ENCODE measurements at places on chromosomes 12 and 14. TPM values are rescaled to one million over a fixed set of nuclear protein-coding genes. Genes with fewer than 3 reads are reported as not detected.

GRCh38 chr14:22794551-22794951 is 20.7 kb downstream of the SLC7A7 start:
- no peak for DNase-seq

- no peak for DNase-seq
Measured at GRCh38 chr14:55846826-55847446, 266.9 kb downstream of the KTN1 start.

The PTCSC3 gene
- polyA plus RNA-seq: 0.23 TPM

The DHRS2 gene
- 42.1 TPM for polyA plus RNA-seq

DNA sequence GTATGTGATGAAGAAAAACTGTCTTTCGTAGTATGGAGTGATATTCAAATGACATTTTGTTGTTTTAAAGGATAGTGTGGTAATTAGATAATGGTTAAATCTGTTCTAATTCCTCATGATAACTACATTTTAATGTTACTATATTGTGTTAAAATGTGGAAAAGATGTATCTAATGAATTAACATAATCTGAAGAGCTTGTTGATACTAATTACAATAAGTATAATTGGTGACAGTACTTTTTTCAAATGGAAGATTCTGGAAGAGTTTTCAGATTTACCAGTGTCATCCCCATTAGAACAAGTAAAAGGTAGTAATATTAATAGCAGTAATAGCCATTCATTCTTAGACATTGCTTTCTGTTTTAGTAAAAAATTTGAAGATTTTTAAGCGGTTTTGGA is 37.6 kb downstream of the CAND1 start:
- DNase-seq: no peak

- no peak for DNase-seq
Measured at GRCh38 chr12:23352670-23353069, 596.8 kb downstream of the SOX5 start.

- DNase-seq: no peak
Measured at GRCh38 chr14:44564908-44565307, 57.8 kb upstream of the FSCB start.

DNA sequence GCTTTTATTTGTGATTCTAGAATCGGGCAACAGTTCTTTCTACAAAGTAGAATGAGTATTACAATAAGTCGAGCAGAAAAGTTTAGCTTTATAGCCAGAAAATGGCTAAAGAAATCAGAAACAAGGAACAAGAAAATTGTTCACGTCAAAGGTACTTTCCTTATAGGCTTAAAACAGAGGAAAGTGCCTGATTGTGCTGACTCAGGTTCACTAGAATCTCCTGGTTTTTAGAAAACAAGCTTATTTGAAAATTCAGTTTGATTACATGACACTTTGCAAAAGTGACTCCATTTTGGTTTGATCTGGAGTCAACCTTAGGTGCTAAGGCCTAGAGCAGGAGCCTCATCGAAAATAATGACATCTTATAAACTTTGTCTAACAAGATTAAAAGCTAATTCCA is 564.7 kb upstream of the FLRT2 start:
- DNase-seq: no peak

- DNase-seq: no peak
Measured at GRCh38 chr12:59383079-59383822, 212.6 kb upstream of the SLC16A7 start.

The PRIMA1 gene
- 1.1 TPM for polyA plus RNA-seq

The E2F7 gene
- 6.5 TPM for polyA plus RNA-seq

DNA sequence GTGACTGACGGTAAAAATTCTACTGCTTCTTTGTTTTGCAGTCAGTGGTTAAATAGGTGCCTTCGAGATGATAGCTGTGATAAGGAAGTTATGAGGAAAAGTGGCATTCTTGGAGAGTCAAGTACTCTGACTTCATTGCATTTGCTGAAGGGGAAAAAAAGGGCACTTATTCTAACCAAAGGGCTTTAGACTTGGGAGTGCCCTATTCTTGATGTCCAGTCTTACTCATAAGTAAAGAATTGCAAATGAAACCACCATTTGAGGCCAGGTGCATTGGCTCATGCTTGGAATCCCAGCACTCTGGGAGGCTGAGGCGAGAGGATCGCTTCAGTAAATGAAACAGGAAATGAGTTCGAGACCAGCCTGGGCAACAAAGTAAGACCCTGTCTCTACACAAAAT is 40.3 kb downstream of the BRAP start:
- no peak for DNase-seq

The NINJ2 gene
- 1.2 TPM for polyA plus RNA-seq

The NRXN3 gene
- 5.6 TPM for polyA plus RNA-seq

DNA sequence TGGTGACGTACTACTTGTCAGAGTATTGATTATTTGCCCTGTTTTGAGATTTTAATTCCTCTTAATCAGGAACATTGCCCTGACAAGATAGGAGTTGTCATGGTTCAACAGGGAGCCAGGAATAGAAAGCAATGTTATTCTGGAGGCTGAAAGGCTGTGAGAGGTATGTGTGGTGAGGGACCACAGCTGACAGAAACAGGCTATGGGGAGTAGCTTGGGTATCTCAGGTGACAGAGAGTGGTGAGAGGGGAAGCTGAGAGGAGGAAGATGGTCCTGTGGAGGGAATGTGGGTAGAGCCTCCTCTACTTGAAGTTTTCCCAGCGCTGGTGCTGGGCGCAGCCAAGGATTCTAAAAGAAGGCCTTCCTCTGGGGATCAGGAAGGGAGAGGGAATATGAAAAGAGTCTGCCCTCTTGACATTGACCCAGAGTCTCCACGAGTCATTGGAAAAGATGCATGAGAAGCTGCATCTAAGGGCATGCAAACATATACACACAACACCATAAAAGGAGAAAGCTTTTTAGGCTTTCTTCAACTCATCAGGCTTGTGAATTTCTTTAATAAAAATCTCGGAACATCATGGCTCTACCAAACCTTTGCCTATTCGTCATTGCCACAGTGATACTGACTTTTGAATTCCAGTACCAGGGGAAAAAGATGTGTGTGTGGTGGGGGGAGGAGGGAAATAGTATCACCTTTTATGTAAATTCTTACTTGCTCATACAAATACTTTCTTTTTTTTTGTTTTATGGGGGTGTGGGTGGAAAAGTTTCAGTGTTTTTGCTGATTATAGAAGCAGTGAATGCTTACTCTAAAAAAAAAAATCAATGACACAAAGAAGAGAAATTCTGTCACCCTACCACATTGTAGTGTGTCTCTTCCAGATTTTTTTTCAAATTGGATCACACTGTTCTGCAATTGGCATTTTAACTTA is 39.9 kb upstream of the DHRS7 start:
- DNase-seq: no peak

The ACVRL1 gene
- polyA plus RNA-seq: 34.3 TPM

The BCL7A gene
- 34.7 TPM for polyA plus RNA-seq

GRCh38 chr14:51554339-51554920 is 97.3 kb upstream of the FRMD6 start:
- DNase-seq: no peak

The ARHGEF25 gene
- polyA plus RNA-seq: 26.7 TPM

All from right renal cortex interstitium (tissue), 3 donors.